ENCODE measurements at places on chromosomes 11 and 22.

GRCh38 chr11:30017445-30017895 lies 640 bp upstream of the KCNA4 start:
- DNase-seq, result no peak

DNA sequence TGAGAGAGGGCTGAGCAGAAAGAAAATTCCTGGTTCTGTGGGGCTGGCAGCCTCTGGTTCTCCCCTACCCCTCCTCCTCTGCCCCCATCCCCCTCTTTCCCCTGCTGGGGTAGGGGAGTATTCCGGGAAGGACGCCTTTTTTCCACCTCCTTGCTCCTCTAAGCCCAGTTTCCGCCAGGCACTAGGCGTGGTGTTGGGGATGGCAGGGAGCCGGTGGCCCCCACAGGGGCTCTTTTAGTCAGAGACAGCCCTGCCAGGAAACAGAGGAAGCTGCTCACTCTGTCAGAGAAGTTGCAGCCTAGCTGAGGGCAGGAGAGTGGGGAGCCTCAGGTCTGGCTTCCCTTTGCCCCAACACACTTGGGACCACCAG lies 15.6 kb upstream of the ARHGEF17 start:
- no peak for DNase-seq

- DNase-seq, result peak; percentile 33
Measured at GRCh38 chr11:86769219-86769618, 31.1 kb upstream of the PRSS23 start.

- DNase-seq, result no peak
Measured at GRCh38 chr11:19472679-19473078, 231.9 kb upstream of the E2F8 start.

GRCh38 chr11:2196970-2197770 lies 25.6 kb upstream of the TH start:
- DNase-seq, result peak; percentile 85

GRCh38 chr22:22156716-22157347 lies 87.8 kb upstream of the VPREB1 start:
- DNase-seq, result peak; percentile 67

DNA sequence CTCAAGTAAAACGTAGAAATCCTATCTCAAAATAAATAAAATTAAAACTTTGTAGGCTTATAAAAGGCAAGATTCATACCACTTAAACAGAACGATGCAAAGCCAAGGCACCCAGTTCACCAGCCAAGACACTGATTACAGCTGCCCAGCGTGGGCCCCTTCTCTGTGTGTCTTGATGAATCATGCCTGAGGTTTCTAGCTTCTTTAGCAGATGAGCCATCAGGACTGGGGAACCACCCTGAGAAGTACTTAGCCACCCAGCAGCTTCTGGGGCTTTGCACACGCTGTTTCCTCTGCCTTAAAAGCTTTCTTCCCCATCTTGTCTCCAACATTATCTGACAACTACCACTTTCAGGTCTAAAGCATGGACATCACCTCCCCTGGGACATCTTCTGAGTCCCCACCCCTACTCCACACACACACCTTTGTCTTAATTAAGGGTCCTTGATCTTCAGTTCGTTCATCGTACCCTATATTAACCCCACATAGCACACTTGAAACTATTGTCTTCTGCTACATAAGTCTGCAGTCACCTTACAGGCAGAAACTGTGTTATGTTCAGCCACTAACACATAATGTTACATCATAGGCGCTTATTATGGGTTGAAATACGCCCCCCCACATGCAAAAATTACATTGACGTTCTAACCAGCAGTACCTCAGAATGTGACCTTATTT lies 8.7 kb upstream of the LAYN start:
- DNase-seq, result peak; percentile 80

DNA sequence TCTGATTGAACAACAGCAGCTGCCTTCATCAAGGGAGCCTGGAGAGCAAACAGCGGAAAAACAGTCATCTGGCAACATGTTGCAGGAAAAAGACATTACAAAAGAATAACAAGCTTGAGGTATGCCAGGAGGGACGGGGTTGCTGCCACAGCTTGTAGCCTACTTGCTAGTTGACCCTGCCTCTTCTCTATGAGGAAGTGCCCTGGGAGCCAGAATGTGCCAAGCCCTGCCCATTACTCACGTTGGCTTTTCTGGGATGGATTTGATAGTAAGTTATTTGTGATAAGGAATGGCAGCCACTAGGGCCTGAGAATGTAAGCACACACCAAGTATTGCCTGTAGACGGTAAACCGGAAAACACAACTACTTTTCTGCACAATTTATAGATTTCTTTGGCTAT lies 113.5 kb upstream of the KIRREL3 start:
- DNase-seq, result no peak

- DNase-seq, result no peak
Measured at GRCh38 chr11:74615311-74615710, 22.9 kb downstream of the POLD3 start.

DNA sequence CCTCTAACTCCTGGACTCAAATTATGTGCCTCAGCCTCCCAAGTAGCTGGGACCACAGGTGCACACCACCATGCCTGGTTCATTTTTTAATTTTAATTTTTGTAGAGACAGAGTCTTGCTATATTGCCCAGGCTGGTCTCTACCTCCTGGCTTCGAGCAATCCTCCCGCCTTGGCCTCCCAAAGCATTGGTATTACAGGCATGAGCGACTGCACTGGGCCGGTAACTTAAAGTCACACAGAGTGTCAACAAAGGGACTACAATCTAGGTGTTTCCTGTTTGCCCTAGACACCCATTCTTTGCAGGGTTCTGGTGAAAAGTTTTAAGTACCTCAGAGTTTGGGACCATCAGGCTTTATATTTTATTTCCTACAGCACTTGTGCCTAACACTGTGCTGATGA lies 8.4 kb downstream of the UVRAG start:
- no peak for DNase-seq

DNA sequence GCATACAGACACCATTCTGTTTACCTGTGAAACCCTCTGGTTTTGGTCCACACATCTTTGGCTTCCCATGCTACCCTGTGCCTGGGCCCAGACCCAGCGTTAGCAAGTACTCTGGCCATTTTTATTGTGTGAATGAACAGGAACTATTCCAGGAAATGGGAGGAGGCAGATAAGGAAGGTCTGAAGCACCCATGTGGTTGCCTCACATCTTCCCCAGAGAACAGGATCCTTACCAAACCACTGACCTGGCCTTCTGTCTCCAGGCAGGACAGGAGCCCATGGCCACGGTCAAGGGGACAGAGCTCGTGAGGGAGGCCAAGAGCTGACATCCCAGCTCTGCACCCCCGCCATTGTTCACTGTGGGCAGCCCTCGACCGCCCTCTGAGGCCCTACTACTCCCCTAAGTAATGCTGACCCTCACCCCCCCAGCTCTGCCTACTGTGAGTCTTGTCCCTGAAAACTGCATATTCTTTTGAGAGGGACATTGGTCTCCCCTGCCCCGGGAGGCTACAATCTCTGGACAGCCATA lies 97.7 kb upstream of the TP53I11 start:
- no peak for DNase-seq

- no peak for DNase-seq
Measured at GRCh38 chr11:124889191-124890091, 8.2 kb downstream of the ROBO4 start.

- no peak for DNase-seq
Measured at GRCh38 chr11:45739866-45740265, 65.1 kb upstream of the SLC35C1 start.

GRCh38 chr11:108703916-108704315 lies 39.0 kb downstream of the DDX10 start:
- DNase-seq, result no peak

DNA sequence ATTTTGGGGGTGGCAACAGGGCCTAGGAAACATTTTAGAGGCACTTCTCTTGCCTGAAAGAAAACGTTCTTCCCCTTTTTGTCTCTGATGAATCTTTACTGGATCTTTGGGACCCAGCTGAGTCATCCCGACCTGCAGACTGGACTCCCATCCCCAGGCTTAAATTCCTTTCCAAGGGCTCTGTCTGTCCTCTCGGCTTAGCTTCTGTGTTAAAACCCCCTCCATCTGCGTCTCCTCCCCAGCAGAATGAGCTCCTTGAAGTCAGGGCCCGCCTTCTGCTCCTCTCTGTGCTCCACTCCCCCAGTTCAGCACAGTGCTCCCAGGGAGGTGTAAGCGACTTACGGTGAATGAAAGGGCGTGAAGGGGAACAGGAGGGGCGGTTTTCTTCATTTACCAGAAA lies 895 bp upstream of the DAGLA start:
- DNase-seq, result no peak

GRCh38 chr22:18987765-18988164 lies 51.7 kb upstream of the PRODH start:
- DNase-seq, result peak; percentile 57
